ENCODE measurements at places on chromosomes 1 and 21.

GRCh38 chr1:226310637-226311195, 1.8 kb upstream of the LIN9 start:
- H3K4me3 ChIP-seq, result no peak overlapping the region
- H3K27ac ChIP-seq, result no peak overlapping the region
- no peaks in the 10 kb centered on the region for H3K27me3 ChIP-seq
- peaks cover 12% of the 10 kb centered on the region for H3K4me1 ChIP-seq
- DNase-seq, result no peak
- H3K36me3 ChIP-seq, result no peaks in the 10 kb centered on the region

- no peaks in the 10 kb centered on the region for H3K36me3 ChIP-seq
- peaks cover 20% of the 10 kb centered on the region for H3K27me3 ChIP-seq
- no peak overlapping the region for H3K27ac ChIP-seq
These were observed 2.2 kb upstream of the IL20 start for GRCh38 chr1:206863266-206863665.

DNA sequence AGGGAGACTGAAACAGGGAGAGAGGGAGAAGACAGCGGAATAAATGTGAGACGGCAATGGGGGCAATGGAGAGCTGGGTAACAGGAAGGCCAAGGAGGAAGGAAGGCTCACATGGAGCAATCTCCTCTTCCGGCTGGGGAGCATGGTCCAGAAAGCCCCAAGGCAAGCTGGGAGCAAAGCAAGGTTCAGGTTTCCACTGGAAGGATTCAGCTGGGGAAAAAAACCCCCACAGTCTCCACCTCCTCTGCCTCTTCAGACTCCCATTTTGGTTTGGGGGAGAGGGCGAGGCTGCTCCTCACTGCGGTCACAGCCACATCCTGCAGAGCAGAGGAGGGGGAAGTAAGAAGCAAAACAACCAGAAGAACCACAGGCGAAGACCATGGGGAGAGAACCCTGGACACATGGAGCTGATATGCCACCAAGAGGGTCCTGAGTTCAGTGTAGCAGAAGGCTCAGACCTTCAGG, 650 bp downstream of the TNFAIP8L2 start:
- peak overlapping the region; percentile 21 for H3K4me3 ChIP-seq
- peaks cover 47% of the 10 kb centered on the region for H3K36me3 ChIP-seq
- no peak overlapping the region for H3K27ac ChIP-seq
- peak; percentile 55 for DNase-seq

GRCh38 chr1:186503190-186503589, 42.3 kb upstream of the PDC start:
- no peaks in the 10 kb centered on the region for H3K27me3 ChIP-seq
- no peaks in the 10 kb centered on the region for H3K36me3 ChIP-seq

DNA sequence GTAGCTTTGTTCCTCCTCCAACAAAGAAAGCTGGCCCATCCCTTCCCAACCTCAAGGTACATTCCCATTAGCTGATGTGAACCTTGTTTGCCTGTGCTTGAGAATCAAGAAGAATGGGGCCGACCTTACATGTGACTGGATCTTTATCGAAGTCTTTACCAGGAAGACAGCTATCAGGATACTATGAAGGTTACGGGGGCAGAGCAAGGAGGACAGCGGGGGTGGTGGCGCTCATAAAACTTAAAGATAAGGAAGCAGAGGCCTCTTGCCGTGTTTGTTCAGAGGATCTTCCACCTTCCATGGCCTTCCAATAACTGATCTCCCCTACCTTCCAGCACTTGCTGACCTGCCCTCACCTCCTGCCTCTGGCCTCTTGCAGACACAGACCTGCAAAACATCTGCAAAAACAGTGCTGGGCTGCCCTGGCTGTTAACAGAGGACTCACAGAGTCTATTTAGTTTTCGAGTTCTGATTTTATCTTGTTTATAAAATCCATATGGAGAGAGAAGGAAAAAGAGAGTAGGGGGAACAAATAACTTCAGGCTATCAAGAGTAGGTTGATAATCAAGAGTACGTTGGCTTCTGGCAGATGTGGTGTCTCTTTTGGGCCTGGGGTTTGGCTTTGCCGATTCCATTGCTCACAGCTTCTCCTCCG, 198.0 kb downstream of the HUNK start:
- no peak overlapping the region for H3K4me3 ChIP-seq
- H3K4me1 ChIP-seq, result no peaks in the 10 kb centered on the region
- H3K27me3 ChIP-seq, result no peaks in the 10 kb centered on the region
- DNase-seq, result no peak
- H3K27ac ChIP-seq, result no peak overlapping the region

- no peaks in the 10 kb centered on the region for H3K36me3 ChIP-seq
- H3K27ac ChIP-seq, result no peak overlapping the region
- H3K4me1 ChIP-seq, result no peaks in the 10 kb centered on the region
- DNase-seq, result no peak
- H3K4me3 ChIP-seq, result no peak overlapping the region
These were observed 67.4 kb downstream of the ST6GALNAC3 start for GRCh38 chr1:76141929-76142328.

DNA sequence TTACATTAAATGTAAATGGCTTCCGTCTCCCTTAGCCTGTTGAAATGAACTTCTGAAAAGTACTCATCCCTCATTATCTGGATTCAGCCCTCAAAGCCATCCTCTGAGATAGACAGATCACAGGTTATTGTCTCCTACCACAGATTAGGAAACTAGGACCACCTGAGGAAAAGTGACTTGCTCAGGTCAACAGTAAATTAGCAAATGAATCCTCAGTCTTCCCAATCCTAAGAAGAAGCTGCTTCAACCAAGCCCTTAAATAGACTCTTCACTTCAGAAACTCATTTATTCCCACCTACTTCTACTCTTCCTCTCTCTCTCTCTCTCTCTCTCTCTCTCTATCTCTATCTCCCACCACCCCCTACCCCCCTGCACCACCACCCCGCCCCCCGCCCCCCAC, 152.3 kb downstream of the DMRTA2 start:
- DNase-seq, result no peak
- H3K27me3 ChIP-seq, result no peaks in the 10 kb centered on the region
- no peak overlapping the region for H3K27ac ChIP-seq
- H3K4me1 ChIP-seq, result no peaks in the 10 kb centered on the region
- H3K36me3 ChIP-seq, result no peaks in the 10 kb centered on the region

GRCh38 chr1:9278116-9278515, 14.6 kb upstream of the SPSB1 start:
- no peaks in the 10 kb centered on the region for H3K36me3 ChIP-seq
- no peak overlapping the region for H3K27ac ChIP-seq
- H3K4me1 ChIP-seq, result peaks cover 44% of the 10 kb centered on the region
- peaks cover 10% of the 10 kb centered on the region for H3K27me3 ChIP-seq
- peak; percentile 84 for DNase-seq

DNA sequence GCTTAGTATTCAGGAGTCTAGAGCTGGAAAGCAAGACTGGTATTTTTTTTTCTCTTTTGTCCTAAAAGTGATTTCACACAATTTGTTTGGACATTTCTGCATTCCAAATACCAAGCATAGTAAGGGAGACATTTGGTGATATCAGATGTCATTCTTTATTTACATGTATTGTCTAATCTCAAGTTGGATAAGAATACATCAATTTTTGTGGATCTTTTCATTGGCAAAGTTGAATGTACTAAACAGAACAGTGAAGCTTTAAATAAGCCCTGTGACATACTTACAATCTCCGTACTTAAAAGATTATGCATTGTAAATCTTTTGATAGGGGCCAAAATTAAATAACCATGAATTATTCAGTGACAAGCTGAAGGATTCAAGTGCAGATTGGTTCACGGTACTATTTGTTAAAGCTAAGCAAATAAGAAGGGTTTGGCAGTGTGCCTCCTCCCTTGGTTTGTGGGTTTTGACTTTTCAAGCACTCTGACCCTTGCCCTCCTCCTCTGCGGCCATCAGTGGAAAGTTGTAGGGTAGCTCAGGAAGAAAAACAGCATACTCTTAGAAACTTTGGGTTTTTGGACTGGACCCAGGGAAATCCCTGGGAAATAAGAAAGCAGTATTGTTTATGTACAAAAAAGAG, 663.7 kb downstream of the ADGRL2 start:
- no peak overlapping the region for H3K27ac ChIP-seq
- no peaks in the 10 kb centered on the region for H3K27me3 ChIP-seq
- no peaks in the 10 kb centered on the region for H3K36me3 ChIP-seq
- peaks cover 2% of the 10 kb centered on the region for H3K4me1 ChIP-seq
- no peak overlapping the region for H3K4me3 ChIP-seq
- DNase-seq, result peak; percentile 69

- H3K4me1 ChIP-seq, result no peaks in the 10 kb centered on the region
- H3K36me3 ChIP-seq, result peaks cover 16% of the 10 kb centered on the region
- H3K27me3 ChIP-seq, result no peaks in the 10 kb centered on the region
- no peak for DNase-seq
- H3K4me3 ChIP-seq, result no peak overlapping the region
These were observed 15.3 kb downstream of the CD55 start for GRCh38 chr1:207336559-207337467.

DNA sequence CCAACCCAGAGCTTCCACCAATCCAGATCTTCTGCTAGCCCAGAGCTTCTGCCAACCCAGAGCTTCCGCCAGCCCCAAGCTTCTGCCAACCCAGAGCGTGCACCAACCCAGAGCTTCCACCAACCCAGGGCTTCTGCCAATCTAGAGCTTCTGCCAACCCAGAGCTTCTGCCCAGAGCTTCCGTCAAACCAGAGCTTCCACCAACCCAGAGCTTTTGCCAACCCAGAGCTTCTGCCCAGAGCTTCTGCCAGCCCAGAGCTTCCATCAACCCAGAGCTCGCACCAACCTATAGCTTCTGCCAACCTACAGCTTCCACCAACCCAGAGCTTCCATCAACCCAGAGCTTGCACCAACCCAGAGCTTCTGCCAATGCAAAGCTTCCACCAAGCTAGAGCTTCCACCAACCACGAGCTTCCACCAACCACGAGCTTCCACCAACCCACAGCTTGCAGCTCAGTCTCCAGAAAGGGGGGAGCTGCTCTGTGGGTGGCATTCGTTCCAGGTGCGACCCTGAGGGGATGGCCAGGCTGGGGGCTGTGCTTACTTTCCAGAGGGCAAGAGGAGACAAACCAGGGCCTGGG, 23.8 kb downstream of the CRYAA start:
- no peak overlapping the region for H3K4me3 ChIP-seq
- no peak overlapping the region for H3K27ac ChIP-seq
- H3K36me3 ChIP-seq, result no peaks in the 10 kb centered on the region
- peaks cover 43% of the 10 kb centered on the region for H3K4me1 ChIP-seq

DNA sequence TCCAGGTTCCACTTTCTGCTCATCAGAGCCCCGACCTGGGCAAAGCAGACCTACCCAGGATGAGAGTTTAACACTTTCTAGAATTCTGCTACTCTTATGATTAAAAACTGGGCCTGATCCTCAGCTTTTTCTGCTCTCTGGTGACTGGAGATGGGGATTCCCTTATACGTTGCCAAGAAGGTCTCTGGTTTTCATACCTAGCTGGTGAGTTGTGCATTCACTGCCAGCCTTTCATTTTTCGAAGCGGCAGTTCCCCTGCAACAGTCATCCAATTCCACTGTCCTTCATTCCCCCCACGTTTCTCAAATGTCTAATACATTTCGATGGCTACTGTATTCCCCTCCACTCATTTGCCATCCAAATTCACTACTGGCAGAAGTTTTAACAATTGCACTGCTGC, 135.3 kb downstream of the ADSS2 start:
- no peak for DNase-seq
- H3K4me1 ChIP-seq, result peaks cover 12% of the 10 kb centered on the region
- H3K4me3 ChIP-seq, result no peak overlapping the region
- H3K36me3 ChIP-seq, result no peaks in the 10 kb centered on the region
- no peaks in the 10 kb centered on the region for H3K27me3 ChIP-seq
